Activated B cell treated with CpG ODN at 0.5 μM for 24 hours (primary cell): ENCODE measurements at places on chromosomes 3 and 15.

GRCh38 chr3:185728630-185729336 lies 96.1 kb downstream of the IGF2BP2 start:
- DNase-seq, result no peak

DNA sequence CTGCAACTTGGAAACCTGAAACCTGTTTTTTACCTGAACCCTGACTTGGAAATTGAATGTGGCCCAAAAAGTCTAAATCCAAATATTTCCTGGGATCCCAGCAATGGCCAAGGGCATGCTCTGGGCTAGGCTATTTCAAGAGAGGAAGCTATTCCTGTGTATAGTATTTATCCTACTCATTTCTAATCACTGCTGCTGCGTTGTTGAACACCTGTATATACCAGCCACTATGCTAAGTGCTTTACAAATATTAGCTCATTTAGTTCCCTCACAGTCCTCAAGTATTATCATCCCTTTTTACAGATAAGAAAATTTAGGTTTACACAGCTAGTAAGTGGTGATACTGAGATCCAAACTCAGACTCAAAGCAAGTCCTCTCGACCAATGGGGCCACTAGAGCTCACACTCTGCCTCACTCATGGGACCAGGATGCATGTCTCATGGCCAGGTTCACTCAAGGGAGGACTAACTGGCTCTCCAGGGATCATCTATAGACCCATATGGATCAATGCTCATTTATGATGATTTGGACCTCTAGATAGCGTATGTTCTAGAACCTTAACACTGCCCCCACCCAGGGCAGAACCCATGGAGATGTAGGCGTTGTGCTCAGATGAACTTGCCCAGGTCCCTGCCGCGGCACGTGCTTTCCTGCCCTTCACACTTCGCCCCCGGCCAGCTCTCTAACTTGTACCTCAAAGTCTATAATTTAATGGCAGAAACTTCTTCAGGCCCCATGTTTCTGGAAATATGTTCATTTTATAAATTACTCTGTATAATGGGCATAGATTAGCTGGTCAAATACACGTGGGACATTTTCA lies 2.6 kb upstream of the CCR4 start:
- DNase-seq, result no peak

DNA sequence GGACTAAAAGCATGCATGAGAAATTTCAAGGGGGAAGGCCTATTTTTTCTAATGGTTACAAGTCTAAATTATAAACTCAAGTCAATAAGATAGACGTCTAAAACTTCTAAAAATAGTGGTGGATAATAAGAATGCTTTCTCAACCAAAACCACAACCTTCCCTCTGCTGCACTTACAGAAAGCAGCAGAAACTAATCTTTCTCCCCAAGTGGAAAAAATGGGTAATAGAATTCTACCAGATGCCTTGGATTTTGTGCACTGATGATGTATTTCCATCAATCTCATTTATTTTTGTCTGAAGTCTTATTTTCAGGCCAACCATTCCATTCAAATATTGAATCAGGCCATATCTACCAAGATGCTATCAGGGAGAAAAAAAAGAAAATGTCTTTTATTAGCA lies 344.7 kb downstream of the NEK10 start:
- DNase-seq, result no peak

GRCh38 chr3:161268601-161269000 lies 47.5 kb downstream of the NMD3 start:
- DNase-seq, result no peak

DNA sequence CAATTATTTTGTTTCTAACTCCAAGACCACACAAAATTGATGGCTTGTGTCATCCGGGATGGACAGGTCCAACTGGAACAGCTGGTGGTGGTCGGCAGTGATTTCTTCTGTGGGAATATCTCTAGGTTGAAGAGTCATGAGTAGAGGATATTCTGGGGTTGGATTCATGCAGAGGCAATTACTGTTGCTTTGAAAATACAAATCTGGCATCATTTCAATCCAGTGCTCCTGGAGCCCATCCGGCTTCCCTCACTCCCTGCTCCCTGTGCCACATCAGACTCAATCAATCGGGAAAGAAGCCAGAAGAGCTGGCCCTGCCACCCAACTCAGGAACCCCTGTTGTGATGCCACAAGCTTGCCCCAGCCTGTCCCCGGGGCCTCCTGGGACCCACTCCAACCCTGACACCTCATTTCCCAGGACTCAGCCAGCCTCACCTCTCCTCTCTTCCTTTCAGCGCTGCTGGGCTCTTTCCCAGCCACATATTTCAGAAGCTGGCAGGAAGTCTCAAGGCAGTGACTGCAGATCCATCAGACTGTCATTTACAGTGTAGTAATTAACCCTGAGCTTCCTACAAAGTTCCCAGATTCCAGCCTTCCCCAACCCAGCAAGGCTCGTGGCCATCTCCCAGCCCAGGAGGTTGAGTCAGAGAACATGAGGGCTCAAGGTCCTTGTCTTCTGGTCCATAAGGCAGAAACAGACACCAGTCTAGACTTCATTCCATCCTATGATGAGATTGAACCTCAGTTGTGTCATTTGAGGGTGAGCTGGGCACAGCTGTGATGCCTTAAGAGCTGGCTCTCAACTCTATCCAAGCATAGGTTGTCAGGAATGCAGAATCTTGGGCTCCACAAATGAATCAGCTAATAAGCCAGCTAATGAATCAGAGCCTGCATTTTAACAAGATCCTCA lies 114.0 kb downstream of the FAM174B start:
- no peak for DNase-seq

GRCh38 chr15:44595656-44596510 lies 58.9 kb downstream of the EIF3J start:
- no peak for DNase-seq

DNA sequence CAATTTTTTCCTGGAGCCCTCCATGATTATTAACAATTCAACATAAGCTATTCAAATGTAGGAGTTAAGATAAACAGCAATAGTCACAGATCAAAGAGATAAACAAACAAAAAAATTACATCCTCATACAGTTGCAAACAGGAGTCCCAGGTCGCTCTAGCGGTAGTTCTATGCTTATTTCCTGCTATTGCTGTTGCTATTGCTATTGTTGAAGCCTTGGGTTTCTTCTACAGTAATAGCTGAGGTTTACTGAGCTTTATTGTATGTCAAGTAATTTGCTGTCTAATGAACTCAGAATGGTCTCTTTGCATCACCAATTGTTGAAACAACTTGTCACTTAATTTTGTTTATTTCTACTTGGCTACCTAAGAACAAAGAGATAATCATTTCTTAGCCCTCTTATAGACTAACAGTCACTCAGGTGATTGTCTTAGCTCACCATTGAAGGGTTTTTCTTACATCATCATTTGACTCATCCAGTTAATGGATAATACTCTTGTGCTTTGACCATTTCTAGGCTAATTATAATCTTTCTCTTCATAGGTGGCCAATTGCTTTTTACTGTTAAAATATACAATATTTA lies 654.6 kb downstream of the MECOM start:
- no peak for DNase-seq

- DNase-seq, result no peak
Observed at GRCh38 chr15:85749261-85750151, 45.2 kb downstream of the KLHL25 start.

DNA sequence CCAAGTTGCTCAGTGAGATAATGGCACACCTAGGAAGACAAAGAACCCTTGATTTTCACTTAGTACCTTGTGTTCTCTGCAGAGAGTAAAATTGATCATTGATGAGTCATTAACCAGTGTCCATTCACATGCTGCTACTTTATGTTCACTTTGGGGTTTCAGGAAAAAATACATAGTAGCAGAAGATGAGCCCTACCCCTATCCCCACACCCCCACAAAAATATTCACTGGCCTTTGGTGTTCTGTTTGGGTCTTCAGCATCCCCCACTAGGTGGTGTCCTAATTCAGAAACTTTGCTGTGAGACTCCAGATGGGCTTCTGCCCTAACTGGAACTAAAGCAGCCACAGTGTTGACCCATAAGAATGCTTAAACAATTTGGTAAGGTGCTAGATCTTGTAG lies 178.8 kb downstream of the KLHL25 start:
- DNase-seq, result no peak

DNA sequence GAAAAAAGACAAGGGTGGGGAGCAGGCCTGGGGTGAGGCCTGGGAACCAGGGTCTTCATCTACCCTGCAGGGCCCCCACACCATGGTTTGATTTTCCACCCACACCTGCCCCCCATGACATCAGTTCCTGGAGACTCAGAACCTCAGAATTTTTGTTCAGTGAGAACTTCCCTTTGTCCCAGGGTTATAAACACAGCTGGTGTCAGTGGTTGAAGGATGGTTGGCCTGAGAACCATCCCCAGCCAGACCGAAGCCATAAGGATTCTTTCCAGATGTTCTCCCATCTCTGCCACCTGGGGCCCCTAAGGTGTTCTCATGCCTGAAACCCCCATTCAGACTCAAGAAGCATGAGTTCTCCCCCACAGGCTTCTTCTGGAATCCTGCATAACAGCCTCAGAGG lies 16.6 kb downstream of the CCDC33 start:
- DNase-seq, result no peak

- DNase-seq, result no peak
Observed at GRCh38 chr15:45586601-45587094, 531 bp upstream of the BLOC1S6 start.

DNA sequence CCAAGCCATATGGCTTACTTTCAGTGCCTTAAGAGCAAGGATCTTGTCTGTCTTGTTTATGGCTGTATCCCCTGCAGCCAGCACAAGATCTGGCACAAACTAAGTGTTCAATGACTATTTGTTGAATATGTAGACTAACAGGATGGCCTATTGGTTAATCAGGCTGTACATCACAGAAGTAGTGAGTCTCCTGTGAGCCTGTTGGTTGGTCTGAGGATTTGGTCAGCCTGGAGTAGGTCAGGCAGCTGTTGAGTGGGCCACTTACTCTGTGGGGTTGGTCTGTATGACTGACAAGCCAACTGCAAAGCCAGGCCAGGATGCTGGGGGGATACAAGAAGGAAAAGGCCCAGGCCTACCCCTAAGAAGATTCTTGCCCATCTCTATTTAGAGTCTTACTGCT lies 33.4 kb upstream of the CILP start:
- no peak for DNase-seq

DNA sequence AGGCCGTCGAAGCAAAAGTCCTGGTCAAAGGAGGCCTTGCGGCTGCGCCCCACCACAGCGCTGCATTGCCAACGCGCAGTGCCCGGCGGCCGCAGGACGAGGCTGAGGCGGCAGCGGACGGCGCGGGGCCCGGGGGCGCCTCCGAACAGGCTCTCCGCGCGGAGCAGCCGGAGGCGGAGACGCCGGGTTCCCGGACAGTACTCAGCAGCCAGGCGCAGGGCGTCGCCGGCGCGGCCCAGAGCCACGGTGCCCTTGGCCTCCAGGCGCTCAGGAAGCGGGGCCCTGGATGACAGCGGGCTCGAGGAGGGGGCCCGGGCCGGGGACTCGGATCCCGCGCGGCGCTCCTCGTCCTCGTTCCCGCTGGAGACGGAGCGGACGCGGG lies 1.1 kb downstream of the C2CD4B start:
- no peak for DNase-seq

DNA sequence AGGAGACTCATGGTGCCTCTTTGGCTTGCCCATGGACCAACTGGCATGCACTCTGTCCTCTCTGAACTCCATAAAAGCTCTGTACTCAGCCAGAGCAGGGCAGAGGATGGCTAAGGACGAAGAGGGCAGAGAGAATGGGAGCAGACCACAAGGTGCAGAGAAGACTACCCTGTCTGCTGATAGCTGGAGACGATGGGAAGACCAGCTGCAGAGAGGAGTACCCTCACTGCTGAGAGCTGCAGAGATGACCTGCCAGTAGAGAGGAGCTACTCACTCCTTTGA lies 65.0 kb downstream of the THBS1 start:
- DNase-seq, result no peak

- no peak for DNase-seq
Observed at GRCh38 chr3:20104167-20104661, 64.0 kb downstream of the KAT2B start.

DNA sequence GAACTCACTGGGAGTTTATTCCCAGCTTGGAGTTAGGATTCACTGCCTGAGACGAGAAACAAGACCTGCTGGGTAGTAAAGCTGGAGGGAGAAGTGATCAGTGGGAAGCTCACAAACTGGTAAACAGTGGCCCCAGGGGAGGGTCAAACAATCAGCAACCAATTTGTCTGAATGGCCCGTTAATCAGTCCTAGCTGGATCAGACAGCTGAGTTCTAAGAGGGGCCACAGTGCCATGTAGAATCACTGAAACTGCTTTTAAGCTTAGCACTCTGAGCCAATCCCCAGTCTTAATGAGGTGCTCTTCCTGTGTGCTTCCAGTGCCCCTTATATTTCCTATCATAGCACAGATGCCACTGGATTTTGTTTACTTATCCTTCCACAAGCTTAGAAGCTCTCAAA lies 591.7 kb downstream of the RSL24D1 start:
- DNase-seq, result no peak

DNA sequence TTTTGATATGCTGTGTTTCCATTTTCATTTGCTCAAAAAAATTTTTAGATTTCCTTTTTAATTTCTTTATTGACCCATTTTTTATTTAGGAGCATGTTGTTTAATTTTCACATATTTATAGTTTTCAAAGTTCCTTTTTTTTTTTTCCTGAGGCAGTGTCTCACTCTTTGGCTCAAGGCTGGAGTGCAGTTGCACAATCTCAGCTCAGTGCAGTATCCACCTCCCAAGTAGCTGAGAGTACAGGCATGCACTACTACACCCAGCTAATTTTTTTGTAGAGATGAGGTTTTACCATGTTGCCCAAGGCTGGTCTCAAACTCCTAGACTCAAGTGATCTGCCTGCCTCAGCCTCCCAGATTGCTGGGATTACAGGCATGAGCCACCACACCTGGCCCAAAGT lies 36.2 kb downstream of the PFN2 start:
- DNase-seq, result no peak

DNA sequence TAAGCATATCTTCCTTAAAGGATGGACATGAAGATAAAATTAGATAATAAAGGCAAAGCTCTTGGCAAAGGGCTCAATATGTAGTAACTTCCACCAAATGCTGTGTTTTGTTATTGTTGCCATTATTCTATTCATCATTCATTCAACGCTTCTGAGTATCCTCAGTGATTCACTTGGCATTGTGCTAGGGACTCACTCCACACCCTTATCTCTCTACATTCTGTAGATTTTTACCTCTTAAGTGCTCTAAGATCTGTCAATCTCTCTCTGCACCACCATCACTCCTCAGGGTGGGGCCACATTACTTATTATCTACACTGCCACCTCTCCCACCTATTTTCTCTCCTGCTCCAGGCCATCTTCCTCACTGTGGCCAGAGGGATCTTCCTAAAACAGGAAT lies 51.2 kb downstream of the SH3GL3 start:
- no peak for DNase-seq

GRCh38 chr15:42577514-42578031 lies 2.2 kb downstream of the STARD9 start:
- DNase-seq, result no peak
